ENCODE measurements at places on chromosomes 1 and 21.

DNA sequence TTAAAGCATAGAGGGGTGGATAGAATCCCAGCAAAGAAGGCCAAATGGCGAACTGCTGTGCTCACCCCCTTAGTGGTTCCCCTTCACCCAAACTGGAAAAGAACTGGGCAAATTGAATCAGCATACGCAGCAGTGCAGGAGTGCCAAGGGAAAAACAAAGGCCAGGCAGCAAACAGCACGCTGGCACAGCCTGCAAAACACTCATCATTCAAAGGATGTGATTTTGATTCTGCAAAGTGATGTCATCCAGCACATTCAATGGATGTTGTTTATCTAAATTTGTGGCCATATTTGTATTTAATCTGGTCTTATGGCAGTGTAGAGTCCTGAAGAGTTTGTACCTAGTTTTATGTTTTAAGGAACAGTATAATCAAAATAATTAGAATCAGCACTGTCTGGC is 71.8 kb upstream of the ECE1 start:
- no peak for DNase-seq

GRCh38 chr1:47841356-47841755 is 155.8 kb downstream of the TRABD2B start:
- DNase-seq: no peak

DNA sequence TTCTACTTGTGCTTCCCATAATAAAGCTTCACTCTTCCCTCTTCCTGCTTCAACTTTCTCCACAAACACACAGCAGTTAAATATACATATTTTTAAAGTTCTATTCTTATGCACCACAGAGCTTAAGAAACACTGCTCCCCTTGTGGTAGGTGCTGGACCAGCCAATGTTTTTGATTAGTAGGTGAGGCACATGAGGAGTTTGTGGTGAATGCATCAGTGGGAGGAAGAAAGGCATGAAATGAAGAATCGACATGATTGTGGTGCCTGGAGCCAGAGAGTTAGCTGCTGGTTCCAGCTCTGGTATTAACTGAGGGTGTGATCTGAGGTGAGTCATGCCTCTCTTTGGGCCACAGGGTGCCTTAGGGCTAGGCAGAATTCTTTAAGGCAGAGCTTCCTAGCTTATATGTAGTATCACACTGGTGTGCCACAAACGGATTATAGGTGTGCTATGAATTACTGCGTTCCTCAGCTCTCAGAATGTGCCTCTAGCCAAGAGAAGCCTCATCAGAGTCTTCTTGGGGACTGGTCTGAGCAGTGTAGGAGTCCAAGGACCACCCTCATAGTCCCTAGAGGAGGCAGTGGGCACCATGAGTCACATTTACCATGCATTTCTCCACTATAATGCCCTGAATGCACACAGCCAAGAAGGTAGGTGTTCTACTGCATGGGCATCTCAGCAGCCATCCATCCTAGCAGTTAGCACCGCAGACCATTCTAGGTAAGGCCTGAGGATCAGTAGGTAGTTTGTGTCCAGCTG is 97.4 kb upstream of the SGIP1 start:
- no peak for DNase-seq

- DNase-seq: no peak
Observed at GRCh38 chr21:41932576-41933312, 21.1 kb downstream of the C2CD2 start.

- no peak for DNase-seq
Observed at GRCh38 chr1:15011160-15011559, 142.4 kb upstream of the TMEM51 start.

- no peak for DNase-seq
Observed at GRCh38 chr1:194952171-194952570, 1656.1 kb downstream of the KCNT2 start.

- DNase-seq: no peak
Observed at GRCh38 chr1:36506276-36506920, 23.7 kb upstream of the CSF3R start.

GRCh38 chr21:42117229-42117966 is 46.3 kb downstream of the UMODL1 start:
- DNase-seq: peak; percentile 55

DNA sequence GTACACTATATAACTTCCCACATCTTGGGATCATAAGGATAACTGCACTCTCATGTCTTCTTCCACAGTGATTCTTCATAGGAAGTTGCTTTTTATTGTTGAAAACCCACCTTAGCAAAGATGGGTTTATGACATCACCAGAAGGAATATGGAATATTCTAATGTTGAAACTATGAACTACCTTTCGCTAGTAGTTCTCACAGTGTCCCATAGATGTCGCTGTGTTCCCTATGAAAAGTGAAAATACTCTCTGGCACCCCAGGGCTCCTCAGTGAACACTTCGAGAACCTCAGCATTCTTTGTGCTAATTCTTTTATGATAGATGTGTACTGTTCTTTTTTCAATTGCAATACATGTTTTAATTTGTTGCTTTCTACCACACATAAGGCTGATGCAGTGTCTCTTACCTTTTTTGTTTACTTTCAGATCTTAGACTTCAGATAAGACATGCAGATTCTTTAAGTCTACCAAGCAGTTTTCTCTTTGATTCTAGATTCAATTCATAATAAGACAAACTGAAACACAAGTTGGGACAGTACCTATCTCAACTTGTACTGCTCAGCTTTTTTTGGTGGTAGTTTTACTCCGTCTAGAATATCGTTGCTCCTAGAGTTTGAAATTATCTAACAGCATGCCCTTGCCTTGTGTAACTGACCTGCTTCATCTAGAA is 90.8 kb downstream of the GTF2B start:
- peak; percentile 6 for DNase-seq

DNA sequence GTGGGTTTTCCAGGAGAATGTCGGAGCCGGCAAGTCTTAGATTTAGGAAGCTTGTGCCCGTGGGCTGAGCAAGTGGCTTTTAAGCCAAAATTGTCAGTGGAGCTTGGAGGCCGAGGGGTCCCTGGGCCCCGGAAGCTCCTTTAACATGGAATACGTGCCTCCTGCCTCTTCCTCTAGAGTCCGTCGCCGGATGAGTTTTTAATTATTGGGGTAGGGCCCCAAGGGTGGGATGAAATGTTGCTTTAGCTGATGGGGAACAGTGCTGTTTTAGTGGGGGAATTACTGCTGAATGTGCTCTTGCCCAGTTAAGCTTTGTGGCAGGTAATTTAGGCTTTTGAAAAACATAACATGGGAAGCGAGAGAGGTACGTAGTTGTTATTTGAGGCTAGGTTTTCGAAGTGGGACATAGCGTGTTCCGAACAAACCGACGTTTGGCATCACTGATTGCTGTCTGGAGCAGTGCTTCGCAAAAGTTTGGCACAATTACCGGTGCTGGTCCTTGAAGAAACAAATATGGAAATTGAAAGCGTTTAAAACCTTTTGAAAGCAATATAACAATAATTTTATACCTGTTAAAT is 786 bp downstream of the RPL5 start:
- no peak for DNase-seq

GRCh38 chr1:150234566-150235293 is 1.2 kb downstream of the ANP32E start:
- peak; percentile 76 for DNase-seq

DNA sequence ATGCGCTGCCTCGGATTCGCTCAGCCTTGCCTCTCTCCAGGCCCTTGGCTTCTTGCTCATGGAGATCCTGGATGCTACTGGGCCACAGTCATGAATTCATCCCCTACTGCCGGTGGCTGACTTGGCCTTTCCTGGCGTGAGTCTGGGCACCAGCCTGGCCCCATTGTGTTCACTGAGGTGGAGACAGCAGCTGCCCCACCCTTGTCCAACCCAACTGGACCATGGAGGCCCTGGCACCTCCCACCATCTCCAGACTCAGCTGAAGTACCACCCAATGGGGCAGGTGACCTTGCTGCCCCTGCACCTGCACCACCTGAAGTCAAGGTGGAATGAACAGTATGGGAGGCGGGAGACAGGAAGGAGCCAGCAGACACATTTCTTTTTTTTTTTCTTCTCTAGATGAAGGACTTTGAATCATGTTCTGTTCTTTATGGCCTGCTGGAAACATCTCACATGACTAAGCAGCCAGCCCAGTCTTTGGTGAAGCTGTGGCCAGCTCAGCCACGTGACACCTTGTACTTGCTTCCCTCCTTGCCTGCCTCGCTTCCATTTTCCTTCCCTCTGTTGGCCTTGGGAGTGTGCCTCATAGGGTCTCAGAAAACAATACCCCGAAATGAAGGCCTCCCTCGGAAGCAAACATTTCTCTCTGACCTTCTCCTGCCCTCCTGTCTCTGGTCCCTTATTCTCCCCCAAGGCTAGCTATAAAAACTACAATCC is 3.8 kb upstream of the SLC30A2 start:
- DNase-seq: no peak

DNA sequence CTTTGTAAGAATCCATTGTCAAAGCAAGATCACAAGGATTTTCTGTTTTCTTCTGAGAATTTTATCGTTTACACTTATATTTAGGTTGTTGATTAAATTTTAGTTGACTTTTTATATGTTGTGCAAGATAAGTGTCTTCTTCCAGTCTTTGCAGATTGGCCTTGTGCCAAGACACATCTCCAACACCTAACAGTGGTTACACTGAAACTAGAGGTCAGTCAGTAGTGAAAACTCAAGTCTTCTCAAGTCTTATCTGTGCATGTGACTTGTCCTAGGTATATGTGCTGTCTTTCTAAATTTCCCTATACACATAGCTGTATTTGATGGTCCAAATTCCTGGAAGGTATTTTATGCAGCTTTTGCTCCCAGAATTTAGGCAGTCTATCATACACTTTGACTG is 1183.2 kb upstream of the B3GALT2 start:
- no peak for DNase-seq

DNA sequence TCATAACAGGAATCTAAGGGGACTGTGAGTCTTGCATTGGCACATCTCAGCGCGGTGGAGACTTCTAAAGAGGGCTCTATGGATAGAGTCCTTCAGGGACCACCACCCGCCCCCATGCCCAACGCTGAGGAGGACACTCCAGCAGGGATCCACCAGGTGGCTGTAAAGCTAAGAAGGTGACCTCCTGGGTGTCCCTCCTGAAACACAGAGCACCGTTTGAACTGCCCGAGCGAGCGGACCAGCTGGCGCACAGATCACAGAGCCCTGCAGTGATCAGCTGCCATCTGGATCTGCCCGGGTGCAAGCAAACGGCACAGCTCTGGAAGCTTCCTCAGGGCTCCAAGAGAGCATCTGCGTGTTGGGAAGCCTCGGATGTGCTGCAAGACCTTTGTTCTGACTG is 51.3 kb upstream of the LYST start:
- no peak for DNase-seq

DNA sequence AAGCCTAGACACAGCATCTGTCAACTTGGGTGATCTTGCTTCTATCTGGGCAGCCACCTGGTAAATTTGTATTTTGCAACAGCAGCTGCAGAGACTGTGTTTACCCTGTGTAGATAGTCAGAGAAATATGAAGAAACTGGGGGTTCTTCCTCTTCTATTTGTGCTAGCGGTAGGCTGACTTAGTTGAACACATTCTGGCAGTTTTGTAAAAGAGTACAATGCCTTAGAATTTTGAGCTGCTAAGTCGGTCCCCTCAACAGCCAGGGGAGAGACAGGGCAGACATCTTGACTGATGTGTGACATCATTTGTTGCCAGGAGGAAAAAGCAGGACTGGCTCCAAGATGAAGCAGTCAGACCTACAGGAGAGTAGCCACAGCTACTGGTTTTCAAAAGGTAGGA is 53.7 kb downstream of the KCNJ6 start:
- DNase-seq: no peak

DNA sequence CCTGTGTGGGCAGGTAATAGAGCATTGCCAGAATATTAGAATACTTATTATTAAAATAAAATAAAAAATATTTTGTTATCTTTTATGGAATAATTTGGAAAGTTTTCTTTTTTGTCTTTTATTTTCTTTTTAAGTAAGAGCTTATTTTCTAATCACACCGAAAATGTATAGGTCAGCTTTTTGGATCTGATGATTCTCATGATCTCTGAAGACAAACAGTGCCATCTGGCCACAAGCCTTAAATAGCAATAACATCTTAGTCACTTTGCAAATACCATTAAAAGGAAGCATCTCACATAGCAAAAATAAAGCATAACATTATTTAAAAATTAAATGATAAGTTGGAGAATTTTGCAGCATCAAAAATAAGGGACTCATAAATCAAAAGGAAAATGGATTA is 213.8 kb downstream of the PLA2G4A start:
- DNase-seq: no peak

DNA sequence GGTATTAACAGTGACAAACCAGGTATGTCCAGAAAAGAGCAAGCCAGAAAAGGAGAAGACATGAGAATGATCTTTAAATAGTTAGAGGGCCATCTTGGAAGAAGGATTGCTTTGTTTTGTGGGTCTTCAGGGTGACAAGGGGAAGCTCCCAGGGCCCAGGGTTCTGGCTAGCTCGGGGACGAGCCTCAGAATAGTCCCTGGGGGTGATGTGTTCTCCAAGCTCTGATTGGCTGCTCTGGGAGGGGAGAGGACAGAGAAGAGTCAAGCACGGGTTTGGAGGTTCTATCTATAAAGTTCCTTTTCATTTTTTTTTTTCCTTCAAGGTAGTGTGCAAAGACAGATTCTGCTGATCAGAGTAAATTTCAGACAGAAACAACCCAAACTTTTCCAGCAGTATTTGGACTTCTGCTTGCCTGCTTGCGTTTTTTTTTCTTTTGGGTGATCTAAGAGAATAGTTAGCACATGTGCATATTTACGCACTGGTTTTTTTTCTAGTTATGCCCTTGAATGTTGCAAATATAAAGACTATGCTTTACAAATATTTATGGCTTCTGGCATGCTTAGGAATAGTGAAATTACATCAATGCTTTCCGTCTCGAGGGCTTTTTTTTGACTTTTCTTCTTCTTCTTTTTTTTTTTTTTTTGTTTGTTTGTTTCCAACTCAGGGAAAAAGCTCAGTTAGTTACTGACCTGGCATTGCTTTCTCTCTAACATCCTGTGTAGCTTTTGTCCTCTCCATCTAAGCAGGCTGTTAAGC is 59.7 kb downstream of the ROR1 start:
- no peak for DNase-seq

DNA sequence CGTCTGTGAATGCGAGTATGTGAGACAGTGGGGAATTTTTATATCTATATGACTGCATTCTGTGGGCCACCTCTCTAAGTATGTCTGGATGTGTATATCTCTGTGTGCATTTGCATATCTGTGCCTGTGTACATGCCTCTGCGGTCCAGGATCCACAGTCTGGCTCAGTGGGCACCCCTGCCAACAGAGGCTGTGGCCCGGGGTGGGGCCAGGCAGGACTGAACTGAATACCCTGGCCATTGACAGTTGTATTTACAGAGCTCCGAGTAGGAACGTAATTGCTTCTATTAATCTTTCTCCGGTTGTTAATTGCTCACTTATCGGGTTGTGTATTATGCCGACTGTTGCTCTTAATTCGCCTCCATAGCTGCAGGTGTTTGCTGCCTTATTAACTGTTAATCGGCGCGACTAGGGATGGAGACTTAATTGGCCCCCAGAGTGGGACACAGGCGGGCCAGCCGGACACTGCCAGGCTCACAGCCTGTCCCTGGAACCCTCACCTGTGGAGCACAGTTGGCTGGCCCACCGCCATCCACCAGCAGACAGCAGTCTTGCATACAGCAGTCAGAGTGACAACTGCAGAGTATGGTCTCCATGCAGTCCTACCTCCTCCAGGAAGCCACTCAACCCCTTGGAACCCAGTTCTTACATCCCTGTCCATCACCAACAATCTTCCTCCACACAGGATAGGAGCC is 22.4 kb upstream of the ADGRB2 start:
- DNase-seq: no peak

Measured in stimulated activated CD8-positive, alpha-beta memory T cell treated with anti-CD3 and anti-CD28 coated beads, Interleukin-2, amount 100 ng/mL, for 1 hour (primary cell).